NCI-H1417 treated with DMSO at 0.1 percent for 48 hours (cell line): ENCODE measurements at places on chromosomes 11 and 22.

- no peak for DNase-seq
Measured at GRCh38 chr11:36478700-36479329, 31.3 kb downstream of the TRAF6 start.

GRCh38 chr11:128494418-128495332, 92.7 kb downstream of the ETS1 start:
- DNase-seq = no peak

DNA sequence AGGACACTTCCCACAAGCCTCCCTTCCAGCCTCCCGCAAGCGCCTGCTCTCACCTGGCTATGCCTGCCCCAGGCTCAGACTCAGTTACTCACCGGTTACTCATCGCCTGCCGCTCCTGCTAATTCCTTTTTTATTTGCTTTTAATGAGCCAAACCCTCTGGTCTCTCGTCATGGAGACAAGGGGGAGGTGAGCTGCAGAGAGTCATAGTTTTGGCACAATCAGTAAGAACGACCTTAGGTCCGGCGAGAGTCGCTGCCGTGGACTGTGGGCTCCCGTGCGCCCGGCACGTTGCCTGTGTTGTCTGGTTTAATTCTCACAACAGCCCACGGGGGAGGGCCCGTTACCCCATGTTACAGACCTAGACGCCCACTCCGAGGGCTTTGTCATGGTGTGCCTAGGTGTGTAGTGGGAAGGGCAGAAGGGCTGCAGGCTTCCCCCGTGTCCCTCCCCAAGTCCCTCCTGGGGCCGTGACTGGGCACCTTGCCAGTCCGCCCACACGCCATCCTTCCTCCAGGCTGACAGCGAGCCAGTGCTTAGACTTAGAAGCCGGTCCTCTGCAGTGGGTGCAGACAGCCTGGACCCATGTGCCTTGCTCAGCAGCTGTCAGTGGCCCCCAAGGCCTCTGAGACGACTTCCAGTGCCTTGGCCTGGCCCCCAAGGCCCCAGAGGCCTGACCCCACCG, 42.2 kb downstream of the WNT7B start:
- DNase-seq = no peak

DNA sequence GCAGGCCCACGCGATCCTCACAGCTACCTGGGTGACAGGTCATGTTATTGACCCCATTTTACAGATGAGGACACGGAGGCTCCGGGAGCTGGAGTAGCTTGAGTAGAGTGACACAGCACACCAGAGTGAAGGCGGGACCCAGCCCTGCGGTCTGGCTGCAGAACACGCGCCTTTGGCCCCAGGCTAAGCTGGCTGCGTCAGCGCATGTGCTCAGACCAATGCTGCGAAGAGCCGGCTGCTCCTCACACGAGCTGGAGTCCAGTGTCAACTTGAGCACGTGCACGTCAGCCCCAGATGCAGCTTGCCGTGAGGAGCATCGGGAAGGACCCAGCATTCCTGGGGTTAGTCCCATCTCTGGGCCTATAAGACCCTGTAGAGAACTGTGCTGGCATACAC, 49.9 kb downstream of the SCUBE1 start:
- DNase-seq = no peak

- DNase-seq = no peak
Measured at GRCh38 chr11:42251984-42252383, 792.5 kb upstream of the LRRC4C start.

- DNase-seq = no peak
Measured at GRCh38 chr11:110445437-110445836, 15.7 kb downstream of the FDX1 start.

- DNase-seq = no peak
Measured at GRCh38 chr11:7525424-7525823, 11.6 kb downstream of the PPFIBP2 start.

DNA sequence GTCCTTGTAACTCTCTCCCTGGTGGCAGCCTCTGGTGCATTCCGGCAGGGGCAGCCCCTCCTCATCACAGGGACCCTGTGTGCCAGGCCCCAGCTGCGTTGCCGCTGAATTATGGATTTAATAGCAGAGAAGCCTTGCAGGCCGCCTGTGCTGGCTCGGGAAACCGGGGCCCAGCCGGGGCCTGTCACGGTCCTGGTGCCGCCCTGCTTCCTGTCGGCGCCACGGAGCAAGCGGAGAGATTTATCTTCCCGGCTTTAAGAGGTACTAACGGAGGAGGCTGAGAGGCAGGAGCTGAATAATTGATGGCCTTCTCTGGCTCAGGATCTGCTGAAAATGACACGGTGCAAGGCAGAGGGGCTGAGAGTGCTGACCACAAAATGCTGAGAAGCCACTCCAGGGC, 54.0 kb upstream of the CCDC188 start:
- no peak for DNase-seq

DNA sequence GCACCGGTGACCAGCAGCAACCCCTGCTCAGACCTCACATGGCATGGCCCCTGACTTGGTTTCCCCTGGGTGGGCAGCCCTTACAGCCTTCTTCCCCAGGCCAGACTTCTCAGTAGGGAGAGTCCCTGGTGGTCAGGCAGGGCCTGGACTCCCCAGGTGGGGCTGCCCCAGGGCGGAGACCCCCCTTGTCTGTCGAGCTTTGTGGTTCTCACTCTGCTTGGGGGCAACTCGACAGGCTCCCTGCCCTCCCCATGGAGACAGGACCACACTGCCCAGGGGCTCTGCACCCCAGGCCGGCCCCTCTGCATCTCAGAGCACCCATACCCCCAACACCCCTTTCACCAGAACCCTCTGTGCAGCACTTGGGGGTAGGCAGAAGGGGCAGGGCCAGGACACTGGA, 87.7 kb downstream of the MORC2 start:
- DNase-seq = no peak

GRCh38 chr22:42368379-42369249, 63.6 kb downstream of the NFAM1 start:
- DNase-seq = no peak

DNA sequence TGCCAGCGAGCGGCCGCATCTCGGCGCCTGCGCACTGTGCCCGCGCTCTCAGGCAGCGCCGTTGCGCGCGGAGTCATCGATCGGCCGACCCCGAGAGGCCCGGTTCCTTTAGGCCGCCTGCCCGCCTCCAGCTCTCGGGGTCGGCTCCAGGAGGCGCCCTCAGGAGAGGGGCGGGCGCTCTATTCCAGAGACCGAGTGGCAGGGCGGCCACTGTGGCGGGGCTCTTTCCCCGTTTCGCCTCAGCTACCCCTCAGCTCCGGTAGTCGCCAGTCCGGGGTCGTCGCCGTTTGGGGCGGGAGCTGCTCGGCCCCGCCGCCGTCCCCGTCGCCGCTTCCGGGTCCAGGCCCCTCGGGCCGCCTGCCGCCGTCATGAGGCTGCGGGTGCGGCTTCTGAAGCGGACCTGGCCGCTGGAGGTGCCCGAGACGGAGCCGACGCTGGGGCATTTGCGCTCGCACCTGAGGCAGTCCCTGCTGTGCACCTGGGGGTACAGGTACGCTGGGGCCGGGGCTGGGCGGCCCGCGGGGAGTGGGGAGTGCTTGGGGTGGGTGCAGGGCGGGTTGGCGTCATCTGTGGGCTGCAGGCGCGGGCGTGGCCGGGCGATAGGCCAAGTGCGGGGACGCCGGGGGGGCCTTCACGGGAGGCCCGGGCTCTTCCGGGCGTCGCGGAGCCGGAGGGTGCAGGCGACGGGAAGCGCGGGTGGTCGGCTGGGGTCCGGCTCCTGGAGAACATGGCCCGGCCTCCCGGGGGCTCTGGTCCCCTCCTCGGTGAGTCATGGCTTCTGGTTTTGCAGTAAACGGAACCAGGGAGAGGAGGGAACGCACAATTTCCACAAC, at the start of gene FBXO7:
Gene FBXO7 (plus strand): TSS at position 177 of the 833 bp plus-strand sequence. CDS start 192 bp downstream, at position 369.
- DNase-seq = peak; percentile 35

GRCh38 chr11:76803811-76804600, 20.9 kb downstream of the TSKU start:
- no peak for DNase-seq

DNA sequence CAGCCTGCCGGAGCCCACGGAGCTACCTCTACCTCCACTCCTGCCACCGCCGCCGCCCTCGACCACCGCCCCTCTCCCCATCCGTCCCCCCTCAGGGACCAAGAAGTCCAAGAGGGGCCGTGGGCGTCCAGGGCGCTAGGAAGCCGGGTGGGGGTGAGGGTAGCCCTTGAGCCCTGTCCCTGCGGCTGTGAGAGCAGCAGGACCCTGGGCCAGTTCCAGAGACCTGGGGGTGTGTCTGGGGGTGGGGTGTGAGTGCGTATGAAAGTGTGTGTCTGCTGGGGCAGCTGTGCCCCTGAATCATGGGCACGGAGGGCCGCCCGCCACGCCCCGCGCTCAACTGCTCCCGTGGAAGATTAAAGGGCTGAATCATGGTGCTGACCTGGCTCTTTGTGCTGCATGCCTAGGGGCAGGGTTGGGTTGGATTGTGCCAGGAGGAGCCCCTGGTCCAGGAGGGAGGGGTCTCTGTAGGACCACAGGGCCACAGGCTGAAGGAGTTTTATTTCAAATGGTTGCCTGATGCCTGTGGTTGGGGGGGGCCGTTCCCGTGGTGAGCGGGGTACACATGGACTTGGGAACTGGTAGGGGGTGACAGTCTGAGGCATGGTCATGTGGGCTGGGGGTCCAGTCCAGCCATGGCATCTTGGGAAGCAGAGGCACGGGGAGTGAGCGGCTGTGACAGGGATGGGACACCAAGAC, 2.3 kb downstream of the PTPRCAP start:
- no peak for DNase-seq

- DNase-seq = no peak
Measured at GRCh38 chr22:34917239-34917638, 148.7 kb upstream of the ISX start.

DNA sequence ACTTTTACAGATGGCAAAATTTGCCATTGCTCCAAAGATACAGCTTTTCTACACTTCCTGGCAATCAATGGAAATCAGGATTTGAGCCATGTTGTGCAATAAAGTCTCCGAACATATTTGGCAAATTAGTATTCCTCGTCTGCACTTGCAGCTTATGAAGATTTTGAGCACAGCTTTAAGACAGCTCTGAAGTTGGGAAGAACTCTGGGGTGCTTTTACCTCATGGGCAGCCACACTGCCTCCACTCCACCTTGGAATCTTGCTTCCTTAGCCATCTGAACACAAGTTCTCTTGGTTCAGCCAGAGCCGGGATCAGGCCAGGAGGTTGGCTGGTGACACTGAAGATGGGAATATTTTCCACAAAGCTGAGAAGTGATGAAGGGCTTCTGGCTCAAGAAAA, 191.2 kb downstream of the CWF19L2 start:
- DNase-seq = no peak

GRCh38 chr22:29737251-29738117, 17.7 kb downstream of the CABP7 start:
- DNase-seq = no peak

GRCh38 chr11:35158701-35159510, 19.9 kb downstream of the CD44 start:
- no peak for DNase-seq

GRCh38 chr22:50544746-50545253, 899 bp upstream of the KLHDC7B start:
- DNase-seq = no peak

DNA sequence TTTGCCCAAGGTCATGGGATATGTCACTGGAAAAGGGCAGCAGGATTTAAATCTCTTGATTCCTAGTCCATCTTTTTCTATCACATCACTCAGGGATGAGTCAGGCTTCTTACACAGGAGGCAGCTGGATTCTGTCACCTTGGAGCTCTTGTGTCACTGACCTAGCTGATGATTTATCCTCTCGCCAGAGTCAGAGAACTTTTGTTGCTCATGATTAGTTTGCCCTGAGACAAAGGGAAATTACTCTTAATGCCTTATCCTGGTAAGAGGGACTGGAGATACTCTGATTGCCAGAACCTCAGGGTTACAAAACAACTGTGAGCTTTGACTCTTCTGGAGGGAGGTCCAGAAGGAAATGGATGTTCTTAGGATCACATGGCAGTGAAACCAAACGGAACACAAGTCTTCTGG, 10.1 kb downstream of the COA4 start:
- no peak for DNase-seq

DNA sequence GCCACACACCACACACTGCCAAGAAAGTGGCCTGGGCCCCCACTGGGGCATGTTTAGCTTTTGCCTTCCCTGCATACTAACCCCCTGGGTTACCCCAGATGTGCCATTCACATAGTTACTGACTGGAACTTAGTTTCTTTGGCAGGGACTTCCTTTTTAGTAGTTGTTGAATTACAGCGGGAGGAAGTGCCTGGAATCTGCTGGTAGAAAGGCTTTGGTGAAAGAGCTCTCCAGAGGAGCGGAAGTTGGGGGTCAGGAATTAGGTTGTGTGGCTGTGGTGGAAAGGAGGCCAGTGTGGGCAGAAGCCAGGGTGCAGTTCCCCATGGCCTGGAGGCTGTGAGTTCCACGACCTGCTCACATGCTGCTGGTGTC, 69.0 kb downstream of the MED15 start:
- DNase-seq = no peak

DNA sequence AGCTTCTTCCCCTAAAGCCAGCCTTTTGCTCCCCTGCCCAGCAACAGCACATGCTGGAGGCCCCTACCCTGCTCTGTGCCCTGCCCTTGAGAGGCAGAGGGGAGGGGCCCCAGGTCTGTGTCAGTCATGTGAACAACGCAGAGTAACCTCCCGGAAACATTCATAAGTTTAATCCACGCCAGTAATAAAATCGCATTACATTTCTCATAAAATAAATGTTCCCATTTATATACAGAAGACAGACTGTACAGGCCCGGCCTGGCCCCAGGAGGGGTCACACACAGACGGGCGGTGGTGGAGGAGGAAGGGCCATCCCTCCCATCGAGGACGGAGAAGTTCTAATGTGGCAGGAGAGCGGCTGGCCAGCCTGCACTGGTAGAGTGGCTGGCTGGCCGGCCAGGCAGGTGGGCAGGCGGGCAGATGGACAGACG, 39.5 kb downstream of the LMO1 start:
- no peak for DNase-seq

- no peak for DNase-seq
Measured at GRCh38 chr22:33898121-33898520, 22.2 kb downstream of the LARGE1 start.

DNA sequence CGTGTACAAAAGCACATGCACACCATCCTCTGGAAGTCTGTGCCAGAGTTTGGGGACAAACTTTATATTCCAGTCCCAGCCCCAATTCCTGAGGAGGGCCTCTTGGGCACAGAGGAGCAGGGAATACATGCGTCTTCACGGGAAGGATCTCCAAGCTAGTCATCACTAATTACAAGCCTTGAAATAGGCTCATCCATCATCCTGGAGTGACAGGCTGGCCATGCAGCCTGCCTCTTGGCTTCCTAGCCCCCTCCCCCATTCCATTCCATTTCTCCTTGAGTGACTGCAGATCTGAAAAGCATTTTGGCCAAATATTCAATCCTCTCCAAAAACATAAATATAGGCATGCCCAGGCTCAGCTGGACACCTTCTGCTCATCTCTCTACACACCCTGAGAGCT, 24.8 kb downstream of the SERPING1 start:
- DNase-seq = no peak

DNA sequence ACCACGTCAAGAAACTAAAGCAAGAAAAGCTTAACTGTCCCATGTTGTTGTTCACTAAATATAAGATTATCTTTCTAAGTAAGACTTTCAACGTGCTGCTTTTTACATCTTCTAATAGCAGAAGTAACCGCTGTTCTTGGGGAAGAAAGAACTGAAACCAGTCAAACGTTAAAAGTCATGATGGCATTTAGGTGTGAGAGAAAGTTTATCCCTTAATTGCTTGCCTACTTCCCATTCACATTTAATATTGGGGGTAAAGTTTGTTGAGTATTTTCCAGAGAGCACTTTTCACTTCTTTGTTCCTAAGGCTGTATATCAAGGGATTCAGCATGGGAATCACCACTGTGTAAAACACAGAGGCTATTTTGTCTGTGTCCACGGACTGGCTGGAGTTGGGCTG, 970 bp downstream of the OR5B21 start:
- no peak for DNase-seq
